Frontal cortex (tissue), 4 donors: ENCODE measurements at places on chromosomes 5 and 9. TPM values are rescaled to one million over a fixed set of nuclear protein-coding genes. Genes with fewer than 3 reads are reported as not detected.

DNA sequence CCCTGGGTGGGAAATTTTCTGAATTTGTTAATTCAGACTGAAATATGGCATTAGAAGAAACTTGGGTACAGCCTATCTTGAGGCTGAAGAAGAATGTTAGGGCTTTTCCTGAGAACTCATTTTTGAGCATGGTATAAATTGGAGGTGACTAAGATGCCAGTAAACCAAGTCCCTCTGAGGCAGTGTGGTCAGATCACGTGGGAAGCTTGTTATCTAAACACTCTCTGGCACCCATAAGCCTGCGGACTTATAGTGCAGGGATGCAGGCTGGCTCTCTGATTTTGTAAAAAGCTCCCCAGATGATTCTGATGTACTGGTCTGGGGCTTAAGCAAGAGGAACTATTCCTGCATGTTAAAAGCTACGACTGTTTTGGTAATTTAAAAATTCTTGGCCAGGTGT, 34.3 kb downstream of the MTMR12 start:
- no peak for DNase-seq

Gene DRD1
- total RNA-seq, result 18.3 TPM

DNA sequence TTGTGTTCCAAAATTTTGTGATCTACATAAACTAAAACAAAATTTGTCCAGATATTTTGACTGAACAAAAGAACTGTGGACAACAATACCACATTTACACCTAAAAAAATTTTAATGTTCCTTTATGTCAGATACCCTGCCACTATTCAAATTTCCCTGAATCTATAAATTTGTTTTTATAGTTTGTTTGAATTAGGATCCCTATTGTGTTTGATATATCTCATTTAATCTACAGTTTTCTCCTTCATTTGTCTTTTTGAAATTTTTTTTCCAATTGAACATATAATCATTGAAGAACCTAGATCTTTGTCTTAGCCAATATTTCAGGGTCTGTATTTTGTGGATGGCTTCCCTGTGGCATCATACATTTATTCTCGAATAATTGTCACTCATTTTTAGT, 5.7 kb downstream of the AGGF1 start:
- no peak for DNase-seq

DNA sequence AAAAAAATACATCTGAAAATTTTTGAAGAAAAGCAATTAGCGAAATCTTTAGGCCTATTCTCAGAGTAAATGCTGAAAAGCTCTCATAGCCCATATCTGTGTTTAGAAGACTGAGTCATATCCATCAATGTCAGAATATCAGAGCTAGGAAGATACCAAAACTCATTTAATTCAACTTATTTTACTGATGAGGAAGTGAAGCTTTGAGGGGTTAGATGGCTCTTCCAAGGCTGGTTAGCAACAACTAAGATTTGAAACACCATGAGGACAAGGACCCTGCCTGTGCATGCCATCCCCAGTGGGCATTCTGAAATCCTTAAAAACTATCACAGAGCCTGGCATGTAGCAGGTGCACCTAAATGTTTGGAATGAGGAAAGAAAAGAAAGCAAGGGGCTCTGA, 2.5 kb downstream of the FREM1 start:
- DNase-seq, result no peak

GRCh38 chr5:146440870-146441495, 6.2 kb upstream of the TCERG1 start:
- DNase-seq, result no peak

Gene MLANA
- total RNA-seq, result not detected

- DNase-seq, result no peak
Observed at GRCh38 chr9:111068383-111068730, 30.1 kb upstream of the LPAR1 start.

- no peak for DNase-seq
Observed at GRCh38 chr5:45060724-45061123, 252.0 kb downstream of the MRPS30 start.

Gene ZCCHC9
- total RNA-seq, result 11.8 TPM

DNA sequence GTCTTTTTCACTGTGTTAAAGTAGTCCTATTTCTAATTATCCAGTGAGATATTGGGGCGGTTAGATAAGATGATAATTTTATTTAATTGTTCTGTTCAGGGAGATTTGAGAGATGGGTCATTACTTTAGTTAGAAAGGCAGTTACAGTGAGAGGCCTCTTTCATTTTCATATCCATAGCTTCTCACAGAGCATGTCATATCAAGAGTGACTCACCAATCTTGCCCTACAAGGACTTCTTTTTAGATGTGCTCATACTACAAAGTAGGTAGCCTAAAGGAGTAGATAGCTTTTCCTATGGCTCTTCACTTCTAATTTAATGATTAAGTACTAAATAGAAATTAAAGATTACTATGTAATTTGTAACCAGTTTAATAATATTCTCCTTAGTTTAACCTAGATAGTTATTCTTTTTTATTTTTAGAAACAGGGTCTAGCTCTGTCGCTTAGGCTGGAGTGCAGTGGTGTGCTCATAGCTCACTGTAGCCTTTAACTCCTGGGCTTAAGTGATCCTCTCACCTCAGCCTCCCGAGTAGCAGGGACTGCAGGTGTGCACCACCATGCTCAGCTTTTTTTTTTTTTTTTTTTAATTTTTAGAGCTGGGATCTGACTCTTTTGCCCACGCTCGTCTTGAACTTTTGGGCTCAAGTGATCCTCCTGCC, 71.0 kb downstream of the FER start:
- DNase-seq, result no peak

- no peak for DNase-seq
Observed at GRCh38 chr5:91281401-91281800, 101.7 kb downstream of the ARRDC3 start.

- no peak for DNase-seq
Observed at GRCh38 chr5:77963795-77964194, 187.7 kb upstream of the TBCA start.

- no peak for DNase-seq
Observed at GRCh38 chr5:123705741-123706140, 193.8 kb downstream of the CSNK1G3 start.

GRCh38 chr9:102185371-102185770, 446.9 kb upstream of the GRIN3A start:
- no peak for DNase-seq

DNA sequence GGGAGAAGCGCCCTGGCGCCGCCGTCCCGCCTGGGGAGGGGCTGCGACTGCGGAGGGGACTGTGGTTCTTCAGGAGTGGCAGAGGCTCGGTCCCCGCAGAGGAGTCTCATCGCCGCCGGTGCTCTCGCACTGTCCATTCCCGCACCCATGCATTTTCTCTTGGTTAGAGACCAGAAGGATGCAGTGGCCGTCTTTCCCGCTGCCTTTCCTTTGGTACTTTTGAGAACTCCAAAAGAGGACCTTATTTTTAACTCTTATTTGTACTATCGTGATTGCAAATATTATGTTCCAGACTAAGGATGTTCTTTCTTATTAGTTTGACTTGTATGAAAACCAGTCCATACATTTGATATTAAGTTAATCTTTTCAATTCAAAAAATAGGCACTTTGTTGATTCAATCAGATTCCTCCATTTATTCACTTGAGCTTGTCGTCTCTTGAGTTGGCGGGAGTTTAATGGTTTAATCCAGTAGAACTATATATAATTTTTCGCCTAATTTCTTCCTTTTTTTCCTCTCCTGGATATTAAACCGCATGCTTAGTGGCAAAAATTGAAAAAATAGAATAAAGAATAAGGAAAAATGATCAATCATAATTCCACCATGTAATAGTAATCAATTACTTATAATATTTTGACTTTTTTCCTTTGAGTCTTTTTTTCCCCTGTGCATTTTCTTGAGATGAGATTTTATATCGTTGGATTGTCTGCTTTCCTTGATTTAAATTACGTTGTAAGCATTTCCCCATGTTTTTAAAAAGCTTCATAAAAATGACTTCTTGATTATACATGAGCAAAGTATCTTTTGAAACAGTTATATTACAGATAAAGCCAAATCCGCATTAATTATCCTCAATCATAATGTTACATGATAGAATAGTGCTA, 861 bp downstream of the ZFYVE16 start:
- no peak for DNase-seq

DNA sequence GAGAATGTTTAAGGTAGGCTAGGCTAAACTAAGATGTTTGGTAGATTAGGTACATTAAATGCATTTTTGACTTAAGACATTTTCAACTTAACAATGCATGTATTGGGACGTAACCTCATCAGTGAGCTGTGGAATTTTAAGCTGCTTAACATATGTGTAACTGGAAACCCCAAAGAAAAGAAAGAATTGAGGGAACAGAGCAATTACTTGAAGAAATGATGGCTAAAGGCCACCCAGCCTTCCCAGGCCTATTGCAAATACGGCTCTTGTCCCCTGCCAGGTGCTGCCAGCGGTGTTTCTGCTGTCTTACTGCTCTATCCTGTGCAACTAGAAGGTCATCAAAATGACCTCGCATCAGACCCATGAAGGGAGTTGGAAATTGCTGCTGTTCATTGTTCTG, 52.0 kb downstream of the RICTOR start:
- DNase-seq, result no peak

Gene CNTNAP3B
- 35.9 TPM for total RNA-seq

DNA sequence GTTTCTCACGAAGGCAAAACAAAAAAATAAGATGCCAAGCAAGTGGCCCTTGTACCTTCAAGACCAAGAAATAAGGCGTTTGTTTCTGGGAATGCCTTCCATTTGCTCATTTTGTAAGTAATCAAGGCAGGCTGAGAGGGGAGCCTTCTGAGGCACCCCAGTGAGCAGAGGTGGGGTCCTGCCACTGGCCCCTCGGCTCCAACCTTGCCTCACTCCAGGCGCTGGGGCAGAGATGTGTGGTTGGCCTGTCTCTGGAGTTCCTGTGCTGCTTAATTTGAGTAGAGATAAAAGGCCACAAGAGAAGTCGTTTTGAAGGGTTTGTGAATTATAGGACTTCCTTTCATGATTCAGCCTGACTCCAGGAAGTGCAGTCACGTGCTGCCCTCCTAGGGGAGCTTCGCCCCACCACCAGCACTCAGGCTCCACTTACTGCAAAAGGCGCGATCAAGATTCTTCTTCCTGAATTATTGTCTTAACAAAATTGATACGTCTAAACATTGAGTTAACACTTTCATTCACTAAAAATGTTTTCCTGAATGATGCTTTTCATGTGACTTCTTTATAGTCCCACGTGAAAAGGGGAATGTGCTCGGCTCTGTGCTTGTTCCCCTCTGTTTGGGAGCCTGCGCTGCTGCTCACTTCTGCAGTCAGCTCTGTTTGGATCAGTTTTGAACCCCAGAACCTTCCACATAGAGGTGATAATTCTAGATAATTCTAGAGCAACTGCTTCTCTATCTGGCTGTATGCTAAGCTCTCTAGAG, 13.7 kb downstream of the SYK start:
- no peak for DNase-seq

Gene TMEM174
- not detected for total RNA-seq

DNA sequence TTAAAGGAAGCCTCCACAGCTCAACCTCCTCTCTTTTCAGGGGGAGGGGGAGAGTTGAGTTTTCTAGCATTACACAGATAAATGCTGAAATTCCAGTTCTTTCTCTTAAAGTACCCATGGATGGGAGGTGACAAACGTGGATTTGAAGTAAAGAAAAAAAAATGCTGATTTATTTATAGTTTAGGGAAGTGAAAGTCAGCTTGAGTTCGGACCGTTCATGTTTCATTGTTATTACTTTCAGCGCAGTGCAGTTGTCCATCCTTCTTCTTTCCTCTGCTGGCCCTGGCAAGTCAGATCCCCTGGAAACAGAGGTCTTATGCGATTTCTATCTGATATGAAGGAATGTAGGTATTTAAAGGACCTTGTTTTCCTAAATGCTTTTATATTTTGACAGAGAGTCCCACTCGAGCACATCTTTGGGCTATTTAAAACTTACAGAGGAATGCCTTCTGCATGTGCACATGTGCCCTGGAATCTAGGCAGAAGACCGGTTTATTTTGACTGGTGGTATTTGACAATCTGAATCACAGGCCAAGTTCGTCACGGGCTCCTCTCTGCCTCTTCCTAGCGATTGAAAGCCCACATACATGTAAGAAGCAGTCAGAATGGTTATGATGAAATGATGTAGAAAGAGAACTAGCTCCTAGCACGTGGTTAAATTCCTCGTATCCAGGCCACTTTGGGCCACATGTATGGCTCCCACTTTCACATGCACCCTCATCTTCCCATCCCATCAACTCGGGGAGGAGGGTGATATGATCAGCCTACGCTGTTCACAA, 385.2 kb upstream of the KLF4 start:
- no peak for DNase-seq

- DNase-seq, result no peak
Observed at GRCh38 chr9:132505991-132506655, 76.3 kb upstream of the BARHL1 start.

DNA sequence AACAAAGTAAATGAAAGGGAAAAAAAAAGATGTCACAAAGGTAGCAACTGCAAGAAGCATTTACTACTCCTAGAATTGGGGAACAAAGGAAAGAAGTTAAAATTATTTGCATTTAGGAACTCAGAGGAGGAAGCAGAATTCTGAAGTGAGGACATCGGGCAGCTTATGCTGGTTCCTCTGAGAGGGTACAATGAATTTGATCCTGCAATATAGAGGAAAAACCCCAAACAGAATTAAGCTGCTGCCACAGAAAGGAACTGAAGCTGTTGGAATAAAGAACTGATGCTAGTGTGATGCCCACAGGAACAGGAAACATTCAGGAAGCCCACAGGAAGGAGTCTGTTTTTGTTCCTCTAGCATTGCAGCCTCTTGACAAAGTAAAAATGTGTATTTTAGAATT, 22.3 kb upstream of the TBCA start:
- DNase-seq, result no peak

DNA sequence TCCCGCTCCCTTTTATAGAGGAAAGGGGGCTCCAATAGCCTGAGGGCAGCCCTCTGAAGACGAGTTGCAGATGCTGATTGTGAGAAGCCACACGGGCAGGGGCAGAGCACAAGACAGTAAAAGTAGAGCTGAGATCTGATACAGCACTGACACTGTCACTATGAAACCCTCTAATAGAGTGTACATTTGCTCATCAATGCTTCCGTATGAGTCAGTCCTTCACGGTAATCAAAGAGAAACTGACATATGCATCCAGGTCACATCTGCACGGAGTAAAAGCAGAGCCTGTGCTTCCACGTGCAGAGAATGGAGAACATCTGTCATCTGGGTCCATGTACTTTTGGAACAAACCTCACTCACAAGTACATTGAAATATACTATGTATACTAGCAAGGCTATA, 60.6 kb upstream of the TMEM215 start:
- DNase-seq, result no peak

Gene DMRT3
- total RNA-seq, result not detected

DNA sequence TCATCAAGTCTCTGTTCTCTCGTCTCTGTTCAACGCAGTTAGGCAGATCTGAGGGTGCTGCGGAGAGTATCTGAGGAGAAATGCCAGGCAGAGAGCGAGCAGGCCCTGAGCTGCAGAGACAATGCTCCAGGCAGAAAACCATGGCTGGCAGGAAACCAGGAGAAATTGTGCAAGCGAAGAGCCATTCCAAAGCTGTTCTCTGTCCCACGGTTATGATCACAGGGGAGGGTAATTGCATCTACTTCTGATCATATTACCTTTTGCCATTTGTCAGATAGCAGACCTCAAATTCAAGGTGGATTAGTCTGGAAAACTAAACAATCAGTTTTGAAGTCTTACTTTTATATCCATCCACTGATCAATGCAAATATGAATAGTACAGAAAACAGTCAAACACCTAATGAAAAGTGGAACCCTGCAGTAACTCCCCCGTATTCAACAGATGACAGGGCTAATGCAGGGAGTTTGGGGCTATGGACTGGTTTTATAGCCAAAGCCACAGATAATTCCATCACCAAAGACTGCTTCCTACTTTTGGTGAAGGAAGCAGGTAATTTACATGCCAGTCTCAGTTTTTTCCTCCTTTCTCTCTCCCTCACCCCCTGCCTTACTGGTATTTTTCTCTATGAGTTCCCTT, 228.0 kb downstream of the DCP2 start:
- no peak for DNase-seq

GRCh38 chr5:25516141-25516540, 871.4 kb upstream of the CDH10 start:
- DNase-seq, result no peak
